Melanocyte of skin (primary cell): ENCODE measurements at places on chromosomes 5 and 9. TPM values are rescaled to one million over a fixed set of nuclear protein-coding genes. Genes with fewer than 3 reads are reported as not detected.

GALNT12 gene
- 3.7 and 4.0 TPM in 2 replicates for total RNA-seq

SLC6A18 gene
- not detected in 2 replicates for total RNA-seq

FAM221B gene
- total RNA-seq, result not detected in 2 replicates

AGXT2 gene
- not detected in 2 replicates for total RNA-seq

TPRN gene
- 12.7 and 15.6 TPM in 2 replicates for total RNA-seq

GNA14 gene
- under 0.01 and 0.73 TPM in 2 replicates for total RNA-seq

PCDHGB3 gene
- total RNA-seq, result 1.00 and 1.5 TPM in 2 replicates

PCDHB5 gene
- 0.15 TPM in 1 of 2 replicates, not detected in the other for total RNA-seq

PTBP3 gene
- 28.9 and 40.0 TPM in 2 replicates for total RNA-seq

ZNF367 gene
- 3.1 and 6.9 TPM in 2 replicates for total RNA-seq

CD274 gene
- 4.5 and 5.1 TPM in 2 replicates for total RNA-seq

PCDHA1 gene
- under 0.01 TPM in 1 of 2 replicates, not detected in the other for total RNA-seq

ALAD gene
- 28.6 and 31.3 TPM in 2 replicates for total RNA-seq

QRFP gene
- not detected in 2 replicates for total RNA-seq

NUDCD2 gene
- total RNA-seq, result 5.3 and 7.4 TPM in 2 replicates

GRM6 gene
- not detected in 2 replicates for total RNA-seq

STKLD1 gene
- 4.1 and 4.7 TPM in 2 replicates for total RNA-seq

OR2V2 gene
- not detected in 2 replicates for total RNA-seq

MELK gene
- 35.3 and 42.0 TPM in 2 replicates for total RNA-seq

CDHR2 gene
- not detected in 2 replicates for total RNA-seq

ECM2 gene
- under 0.01 TPM in 1 of 2 replicates, not detected in the other for total RNA-seq

CDC26 gene
- total RNA-seq, result 22.0 and 39.6 TPM in 2 replicates

C9 gene
- total RNA-seq, result under 0.01 and 0.34 TPM in 2 replicates

ALDOB gene
- under 0.01 TPM in 1 of 2 replicates, not detected in the other for total RNA-seq

PCDH1 gene
- total RNA-seq, result 0.15 and 1.00 TPM in 2 replicates

ZNF608 gene
- 22.3 and 24.2 TPM in 2 replicates for total RNA-seq

DCTN4 gene
- total RNA-seq, result 57.8 and 76.0 TPM in 2 replicates

C9orf153 gene
- under 0.01 TPM in 1 of 2 replicates, not detected in the other for total RNA-seq

MEIKIN gene
- total RNA-seq, result not detected in 2 replicates

OBP2B gene
- not detected in 2 replicates for total RNA-seq

DNAJC25 gene
- 6.2 and 9.5 TPM in 2 replicates for total RNA-seq

GLDC gene
- total RNA-seq, result 23.3 and 27.5 TPM in 2 replicates

HARS1 gene
- total RNA-seq, result 41.0 and 59.2 TPM in 2 replicates

TAF11L5 gene
- not detected in 2 replicates for total RNA-seq

TRIO gene
- total RNA-seq, result 182 and 184 TPM in 2 replicates

CDH6 gene
- total RNA-seq, result not detected in 2 replicates

PCDHA9 gene
- not detected in 2 replicates for total RNA-seq
